Brain microvascular endothelial cell (primary cell): ENCODE measurements at places on chromosomes 5 and 9.
A peak's percentile ranks its signal among the peaks of the same experiment; 100 is the strongest.

DNA sequence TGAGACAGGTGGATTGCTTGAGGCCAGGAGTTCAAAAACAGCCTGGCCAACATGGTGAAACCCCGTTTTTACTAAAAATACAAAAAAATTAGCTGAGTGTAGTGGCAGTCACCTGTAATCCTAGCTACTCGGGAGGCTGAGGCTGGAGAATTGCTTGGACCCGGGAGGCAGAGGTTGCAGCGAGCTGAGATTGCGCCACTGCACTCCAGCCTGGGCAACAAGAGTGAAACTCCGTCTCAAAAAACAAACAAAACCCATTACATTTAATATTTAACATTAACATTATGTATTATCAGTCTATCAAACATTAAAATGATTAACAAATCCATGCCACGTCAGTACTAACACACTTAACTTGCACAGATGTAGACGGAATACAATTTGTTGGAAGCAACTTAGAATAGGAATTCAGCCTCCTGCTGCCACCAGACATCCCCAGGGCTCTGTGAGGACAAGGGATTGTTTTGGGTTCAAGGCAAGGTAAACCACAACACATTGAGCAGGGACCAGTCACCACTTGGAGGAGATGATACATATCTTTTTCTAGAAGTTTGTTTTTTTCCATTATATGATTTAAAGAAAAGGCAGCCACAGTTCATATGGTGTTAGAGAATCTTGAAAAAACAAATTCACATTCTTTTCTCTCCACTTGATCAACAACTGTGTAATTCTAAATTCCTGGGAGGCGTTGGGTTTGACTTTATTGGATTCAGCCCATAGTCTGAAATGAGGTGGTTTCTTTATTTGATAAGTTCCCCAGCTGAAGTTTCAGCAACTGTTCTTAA is 104.1 kb upstream of the BASP1 start:
- peak; percentile 96 for DNase-seq

- no peak for DNase-seq
Observed at GRCh38 chr9:69603656-69604055, 68.5 kb downstream of the APBA1 start.

DNA sequence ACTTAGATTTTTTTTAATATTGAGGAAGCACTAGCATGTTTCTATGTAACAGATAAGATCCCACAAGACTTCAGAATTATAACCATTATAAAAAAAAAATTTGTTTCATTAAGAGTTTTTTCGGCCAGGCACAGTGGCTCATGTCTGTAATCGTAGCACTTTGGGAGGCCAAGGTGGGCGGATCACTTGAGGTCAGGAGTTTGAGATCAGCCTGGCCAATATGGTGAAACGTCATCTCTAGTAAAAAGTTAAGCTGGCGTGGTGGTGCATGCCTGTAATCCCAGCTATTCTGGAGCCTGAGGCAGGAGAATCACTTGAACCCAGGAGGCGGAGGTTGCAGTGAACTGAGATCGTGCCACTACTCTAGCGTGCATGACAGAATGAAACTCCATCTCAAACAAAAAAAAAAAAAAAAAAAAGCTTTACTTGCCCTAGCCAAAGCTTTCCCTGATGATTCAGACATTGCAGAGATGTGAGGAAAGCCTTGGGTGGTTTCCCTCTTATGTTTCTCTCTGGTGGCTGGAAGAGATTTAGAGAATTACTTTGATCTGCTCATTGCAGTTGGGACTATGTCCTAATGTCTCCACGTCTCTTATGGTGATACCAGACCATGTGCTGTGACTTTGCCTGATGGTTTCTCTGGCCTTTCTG is 65.4 kb downstream of the EGFLAM start:
- DNase-seq = peak; percentile 54

DNA sequence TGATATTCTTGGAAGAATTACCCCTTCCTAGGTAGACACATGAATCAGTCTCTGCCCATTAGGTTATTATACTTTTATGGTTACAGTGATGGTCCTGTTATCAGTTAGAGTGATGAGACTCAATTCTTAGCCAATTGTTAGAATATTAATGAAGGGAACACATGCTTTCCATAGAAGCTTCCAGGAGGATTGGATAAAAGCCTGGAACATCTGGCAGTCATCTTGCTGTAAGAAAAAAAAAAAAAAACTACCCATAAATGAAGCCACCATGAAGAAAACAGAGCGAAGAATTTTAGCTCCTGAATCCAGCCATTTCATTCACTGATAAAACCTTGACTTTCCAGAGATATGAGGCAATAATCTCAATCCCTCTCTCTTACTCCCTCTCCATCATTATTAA is 262.5 kb upstream of the GRIN3A start:
- DNase-seq = no peak

DNA sequence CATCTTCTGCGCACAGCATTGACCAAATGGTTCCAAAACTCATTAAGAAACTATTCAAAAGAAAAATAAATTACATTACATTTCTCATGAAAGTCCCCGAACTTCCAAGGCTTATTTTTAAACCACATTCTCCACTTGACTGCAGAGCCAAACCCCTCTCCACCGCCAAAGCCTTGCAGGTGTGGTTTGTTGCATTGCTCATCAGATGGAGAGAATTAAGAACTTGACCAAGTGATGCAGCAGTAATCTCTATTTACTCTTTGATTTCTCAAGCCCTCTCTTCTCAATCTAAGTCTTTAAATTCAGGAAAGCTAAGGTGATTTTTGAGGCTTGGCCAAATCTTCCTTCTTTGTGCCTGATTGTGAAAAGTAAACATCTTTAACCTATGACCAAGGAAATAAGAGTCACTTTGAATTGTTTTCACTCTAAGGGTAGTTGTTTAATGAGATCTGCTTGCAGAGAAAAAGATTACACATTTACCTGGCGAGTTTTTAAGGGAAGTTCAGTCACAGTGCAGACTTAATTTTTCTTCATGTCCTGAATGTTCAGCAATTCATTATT is 290.5 kb upstream of the ITGA1 start:
- no peak for DNase-seq

- no peak for DNase-seq
Observed at GRCh38 chr9:135335691-135336181, 143.8 kb upstream of the PPP1R26 start.

GRCh38 chr9:19967216-19967887 is 178.5 kb upstream of the SLC24A2 start:
- DNase-seq = no peak

GRCh38 chr9:124212381-124213050 is 45.2 kb upstream of the NEK6 start:
- peak; percentile 31 for DNase-seq

DNA sequence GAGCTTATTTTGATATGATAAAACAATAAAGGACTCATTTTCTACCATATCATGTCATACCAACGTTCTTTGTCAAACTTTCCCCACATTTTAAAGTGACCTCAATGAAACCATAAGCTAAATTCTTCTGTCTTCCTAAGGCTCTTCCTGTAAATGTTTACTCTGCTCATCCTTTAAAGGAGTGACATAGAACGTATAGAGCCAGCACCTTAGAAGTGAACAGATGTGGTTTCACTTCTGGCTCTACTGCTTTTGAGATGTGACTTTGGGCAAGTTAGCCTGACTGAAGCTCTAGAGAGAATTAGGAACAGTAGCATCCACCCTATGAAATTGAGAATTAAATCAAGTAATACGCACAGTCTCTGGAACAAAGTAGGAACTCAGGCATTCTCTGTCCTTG is 24.1 kb downstream of the SAR1B start:
- DNase-seq = no peak

GRCh38 chr5:141811287-141812155 is 66.7 kb downstream of the PCDH1 start:
- DNase-seq = no peak

DNA sequence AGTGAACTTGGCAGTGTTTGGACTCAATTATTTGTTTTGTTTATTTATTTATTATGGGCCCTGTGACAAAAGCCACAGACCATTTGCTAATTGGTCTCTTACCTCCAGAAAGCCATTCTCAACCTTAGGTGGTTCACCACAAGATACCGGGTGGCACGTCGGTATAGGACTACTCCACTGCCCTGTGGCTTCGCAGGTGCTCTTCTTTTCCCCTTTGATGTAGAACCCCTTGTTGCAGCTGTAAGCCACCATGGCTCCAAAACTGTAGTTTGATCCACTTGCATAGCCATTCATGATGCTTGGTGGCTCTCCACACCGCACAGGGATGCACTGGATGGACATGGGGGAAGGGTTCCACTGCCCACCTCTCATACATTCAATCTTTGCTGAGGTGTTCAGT is 73.3 kb upstream of the TXNDC8 start:
- no peak for DNase-seq

GRCh38 chr5:150181027-150181426 is 8.8 kb upstream of the SLC6A7 start:
- no peak for DNase-seq

DNA sequence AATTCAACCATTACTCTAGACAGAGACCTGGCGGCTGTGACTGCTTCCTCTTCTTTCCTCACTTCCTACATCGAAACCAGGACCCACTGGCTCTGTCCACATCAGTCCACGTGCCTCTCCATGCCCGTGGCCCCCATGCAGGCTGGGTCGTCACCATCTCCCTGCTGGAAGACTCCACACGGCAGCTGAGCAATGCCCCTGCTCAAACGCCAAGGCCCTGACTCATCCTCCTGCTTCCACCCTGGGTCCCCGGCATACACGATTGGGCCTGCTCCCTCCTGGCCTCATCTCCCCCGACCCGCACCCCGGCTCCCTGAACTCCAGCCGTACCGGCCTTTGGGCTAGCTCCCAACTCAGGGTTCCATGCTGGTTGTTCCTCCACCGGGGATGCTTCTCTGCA is 67.2 kb upstream of the IER5L start:
- peak; percentile 21 for DNase-seq

DNA sequence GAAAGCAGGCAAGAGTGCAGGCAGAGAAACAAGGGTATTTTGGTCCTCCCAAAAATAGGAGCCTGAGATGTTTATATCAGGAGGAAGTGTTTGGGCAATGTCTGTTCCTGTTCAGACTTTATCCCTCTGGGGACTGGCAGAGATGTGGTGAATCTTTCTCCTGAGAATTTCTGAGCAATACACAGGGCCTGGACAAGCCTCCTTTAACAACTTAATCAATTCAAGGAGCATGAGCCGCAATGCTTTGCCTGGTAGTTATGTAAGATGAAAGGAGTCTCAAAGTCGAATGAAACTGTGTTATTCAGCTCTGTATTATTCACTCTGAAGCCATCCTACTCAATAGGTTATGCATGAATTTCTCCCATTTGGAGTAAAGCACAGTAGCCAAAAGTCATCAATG is 365.6 kb downstream of the MAN2A1 start:
- DNase-seq = no peak

DNA sequence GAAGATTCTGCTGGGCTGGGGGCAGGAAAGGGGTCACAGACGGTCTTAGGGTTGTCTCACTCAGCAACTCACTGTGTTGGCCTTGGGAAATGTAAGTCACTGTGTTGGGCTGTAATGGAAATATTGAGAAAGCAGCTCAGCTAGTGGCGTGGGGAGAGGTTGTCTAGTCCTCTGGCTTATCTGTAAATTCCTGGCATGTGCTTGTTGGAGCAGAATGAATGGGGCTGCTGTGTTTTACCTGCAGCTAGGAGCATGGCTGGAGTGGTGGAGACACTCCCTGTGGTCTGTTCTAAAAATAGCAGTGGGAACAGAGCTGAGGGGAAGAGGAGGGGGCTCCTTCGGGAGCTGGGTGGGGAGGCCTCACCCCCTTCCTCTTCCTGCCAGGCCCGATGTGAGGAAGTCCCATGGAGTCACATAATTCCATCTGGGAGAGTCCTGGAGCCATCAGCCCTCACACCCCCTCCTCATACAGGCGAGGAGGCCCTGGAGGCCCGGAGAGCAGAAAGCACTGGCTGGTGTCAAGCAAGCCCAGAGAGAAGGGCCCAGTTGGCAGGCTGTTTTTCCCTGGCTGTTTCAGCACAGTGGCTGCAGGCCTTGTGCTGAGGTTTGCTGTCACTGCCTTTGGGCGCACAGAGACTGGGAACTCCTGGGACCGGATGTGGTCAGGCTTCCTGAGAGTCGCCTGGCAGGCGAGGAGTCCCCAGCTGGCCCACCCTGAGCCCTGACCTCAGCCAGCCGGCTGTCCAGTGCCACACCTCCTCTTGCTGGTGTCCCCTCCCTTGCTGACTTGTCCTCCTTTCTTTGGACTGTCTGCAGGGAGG is 84.9 kb downstream of the RGS3 start:
- peak; percentile 30 for DNase-seq

DNA sequence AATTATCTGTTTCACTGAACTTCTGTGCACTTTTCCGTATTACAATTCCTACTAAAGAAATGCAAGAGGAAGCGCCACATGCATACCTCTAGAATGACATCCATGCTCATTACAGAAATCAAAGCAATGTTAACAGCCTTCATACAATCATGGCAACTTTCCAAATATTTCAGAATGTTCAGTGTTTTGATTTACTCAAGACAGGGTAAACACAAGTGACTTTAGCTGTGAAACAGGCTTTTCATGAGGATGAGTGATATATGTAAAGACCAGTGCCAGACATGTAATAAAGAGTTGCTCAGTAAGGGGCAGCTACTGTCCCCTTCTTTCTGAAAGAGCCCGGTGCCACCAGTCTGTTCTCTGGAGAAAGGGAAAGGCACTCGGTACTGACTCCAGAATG is 4.7 kb downstream of the BOD1 start:
- DNase-seq = no peak

DNA sequence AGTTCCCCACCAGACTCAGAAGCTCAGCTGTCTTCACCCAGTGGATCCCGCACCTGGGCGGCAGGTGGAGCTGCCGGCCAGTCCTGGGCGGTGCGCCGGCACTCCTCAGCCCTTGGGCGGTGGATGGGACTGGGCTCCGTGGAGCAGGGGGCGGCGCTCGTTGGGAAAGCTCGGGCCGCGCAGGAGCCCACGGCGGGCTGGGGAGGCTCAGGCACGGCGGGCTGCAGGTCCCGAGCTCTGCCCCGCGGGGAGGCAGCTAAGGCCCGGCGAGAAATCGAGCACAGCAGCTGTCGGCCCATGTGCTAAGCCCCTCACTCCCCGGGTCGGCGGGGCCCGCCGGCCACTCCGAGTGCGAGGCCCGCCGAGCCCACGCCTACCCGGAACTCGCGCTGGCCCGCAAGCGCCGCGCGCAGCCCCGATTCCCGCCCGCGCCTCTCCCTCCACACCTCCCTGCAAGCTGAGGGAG is 560.0 kb downstream of the BRINP1 start:
- DNase-seq = no peak

- DNase-seq = no peak
Observed at GRCh38 chr5:55895346-55895745, 44.2 kb downstream of the IL31RA start.
